ENCODE measurements at places on chromosomes 2 and 18.

DNA sequence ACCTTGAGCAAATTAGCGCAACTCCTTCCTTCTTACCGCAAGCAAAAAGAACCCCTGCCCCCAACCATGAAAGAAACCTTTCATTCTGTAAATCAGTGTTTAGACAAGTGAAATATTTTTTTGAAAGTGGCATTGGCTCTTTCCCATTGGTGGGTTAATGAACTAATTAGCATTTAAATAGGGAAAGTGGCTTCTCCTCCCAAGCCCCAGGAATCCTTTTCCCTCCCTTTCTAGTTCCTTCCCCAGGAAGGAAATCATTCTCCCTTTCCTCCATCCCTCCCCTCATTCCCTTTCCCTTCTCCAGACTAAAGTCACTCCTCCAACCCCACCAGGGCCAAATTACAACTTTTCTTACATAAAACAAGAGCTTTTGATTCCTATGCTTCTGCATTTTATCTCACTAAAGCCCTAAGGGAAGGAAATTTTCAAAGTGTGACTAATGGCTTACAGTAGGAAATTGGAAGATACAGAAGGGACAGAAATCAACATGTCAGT, 22.9 kb upstream of the TYMS start:
- DNase-seq, result no peak

- no peak for DNase-seq
Measured at GRCh38 chr2:232395586-232395985, 11.1 kb upstream of the ALPG start.

- DNase-seq, result no peak
Measured at GRCh38 chr2:47094511-47095142, 60.5 kb downstream of the STPG4 start.

DNA sequence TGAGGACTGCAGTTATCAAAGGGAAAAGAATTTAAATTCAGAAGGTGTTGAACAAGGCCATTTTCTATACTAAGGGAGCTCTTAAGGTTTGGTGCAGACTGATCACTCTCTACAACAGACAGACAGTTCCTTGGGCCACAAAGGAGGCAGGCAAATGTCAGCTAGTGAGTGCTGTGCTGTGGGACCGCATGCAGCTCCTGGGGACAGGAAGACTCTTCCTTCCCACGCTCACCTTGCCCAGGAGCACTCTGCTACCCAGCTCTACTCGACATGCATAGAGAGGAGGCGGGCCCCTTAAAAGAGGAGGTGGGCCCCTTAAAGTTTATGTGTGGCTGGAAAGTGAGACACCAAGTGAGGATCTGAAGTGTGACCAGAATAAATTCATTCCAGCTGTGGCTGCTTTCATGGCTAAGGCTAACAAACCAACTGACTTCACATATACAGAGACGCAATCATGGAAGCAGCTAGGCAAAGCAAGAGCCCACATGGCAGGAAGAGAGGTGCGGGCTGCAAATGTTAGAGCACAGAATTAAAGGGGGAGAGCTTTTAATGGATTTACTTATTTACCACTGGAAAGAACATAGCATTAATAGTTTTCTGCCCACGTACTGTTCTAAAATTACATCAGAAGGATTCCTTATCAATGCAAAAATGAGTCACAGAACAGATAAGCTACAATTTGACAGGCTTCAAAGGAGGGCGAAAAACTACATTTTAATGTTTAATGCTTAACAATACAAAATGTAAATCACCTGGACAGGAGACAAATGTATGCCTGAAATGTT, 101.4 kb upstream of the RNU4ATAC start:
- no peak for DNase-seq

GRCh38 chr18:23587220-23587642, 925 bp upstream of the NPC1 start:
- no peak for DNase-seq

Measured in activated gamma-delta T cell treated with Interleukin-2 at 50 U/mL for 16 hours (primary cell).